Epithelial cell of alveolus of lung (primary cell): ENCODE measurements at places on chromosomes 11 and 22. TPM values are rescaled to one million over a fixed set of nuclear protein-coding genes. Genes with fewer than 3 reads are reported as not detected.

LIMK2 gene
- 10.5 and 15.1 TPM in 2 replicates for total RNA-seq

ENTHD1 gene
- not detected in 2 replicates for total RNA-seq

MB gene
- not detected in 2 replicates for total RNA-seq

CWC15 gene
- total RNA-seq: 32.1 and 54.4 TPM in 2 replicates

KDM4E gene
- total RNA-seq: not detected in 2 replicates

STK33 gene
- total RNA-seq: 2.8 and 3.9 TPM in 2 replicates

NPTXR gene
- total RNA-seq: 0.78 and 4.4 TPM in 2 replicates

ST14 gene
- 0.32 and 5.8 TPM in 2 replicates for total RNA-seq

OR51B2 gene
- total RNA-seq: not detected in 2 replicates

GPR137 gene
- total RNA-seq: 20.8 and 33.3 TPM in 2 replicates

HBG2 gene
- 1.2 TPM in 1 of 2 replicates, not detected in the other for total RNA-seq

MRGPRX3 gene
- total RNA-seq: not detected in 2 replicates

RAB39A gene
- total RNA-seq: not detected in 2 replicates

APOA5 gene
- total RNA-seq: not detected in 2 replicates

ART5 gene
- total RNA-seq: 0.52 and 6.8 TPM in 2 replicates

POU2AF3 gene
- 0.26 TPM in 1 of 2 replicates, not detected in the other for total RNA-seq

CREB3L1 gene
- 37.4 and 41.9 TPM in 2 replicates for total RNA-seq

ATP6V1E1 gene
- total RNA-seq: 122 and 136 TPM in 2 replicates

KCNK4 gene
- not detected in 2 replicates for total RNA-seq

OR10D3 gene
- total RNA-seq: not detected in 2 replicates

EIF3F gene
- total RNA-seq: 409 and 559 TPM in 2 replicates

DEUP1 gene
- not detected in 2 replicates for total RNA-seq

BRSK2 gene
- total RNA-seq: 3.0 TPM in 1 of 2 replicates, not detected in the other

B3GAT1 gene
- not detected in 2 replicates for total RNA-seq

VSTM5 gene
- total RNA-seq: 0.13 TPM in 1 of 2 replicates, not detected in the other

PARVG gene
- total RNA-seq: not detected in 2 replicates

OR8D1 gene
- under 0.01 TPM in 1 of 2 replicates, not detected in the other for total RNA-seq

LINC01488 gene
- not detected in 2 replicates for total RNA-seq

OR8A1 gene
- total RNA-seq: not detected in 2 replicates

DDTL gene
- total RNA-seq: 0.26 and 2.6 TPM in 2 replicates

RIMBP3B gene
- total RNA-seq: under 0.01 TPM in 1 of 2 replicates, not detected in the other

CBX6 gene
- total RNA-seq: 51.2 and 56.5 TPM in 2 replicates

TEX12 gene
- total RNA-seq: not detected in 2 replicates

KMT5B gene
- total RNA-seq: 8.4 and 15.0 TPM in 2 replicates

CCDC34 gene
- total RNA-seq: 4.3 and 6.3 TPM in 2 replicates

DTX4 gene
- 2.3 and 5.7 TPM in 2 replicates for total RNA-seq

SYTL2 gene
- total RNA-seq: 11.0 and 18.5 TPM in 2 replicates

TH gene
- total RNA-seq: not detected in 2 replicates

TMEM218 gene
- 22.6 and 23.0 TPM in 2 replicates for total RNA-seq

ASCL2 gene
- 1.2 TPM in 1 of 2 replicates, not detected in the other for total RNA-seq
